Inflammatory macrophage (primary cell): ENCODE measurements at places on chromosomes 13 and 19.

- DNase-seq: no peak
These were observed 90.8 kb downstream of the IRS2 start for GRCh38 chr13:109695402-109696190.

DNA sequence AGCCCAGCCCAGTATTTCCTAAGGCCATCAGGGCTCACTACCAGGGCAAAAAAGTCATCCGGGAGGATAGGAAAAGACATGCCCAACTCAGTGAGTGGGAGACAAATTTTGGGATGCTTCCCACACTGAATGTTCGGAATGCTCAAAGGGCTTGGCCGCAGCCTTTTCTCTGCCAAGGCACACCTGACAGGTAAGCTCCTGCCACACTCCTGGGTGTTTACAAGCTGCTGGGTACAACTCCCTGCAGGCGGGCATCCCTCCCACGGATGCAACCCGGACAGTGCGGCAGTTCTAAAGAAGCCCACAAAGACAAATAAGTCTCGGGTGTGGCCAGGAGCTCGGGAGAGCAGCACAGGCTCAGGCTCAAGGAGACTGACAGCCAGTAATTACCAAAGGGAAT, 28.1 kb downstream of the SLC7A1 start:
- DNase-seq: no peak

GRCh38 chr13:54879036-54879435, 1850.4 kb downstream of the OLFM4 start:
- no peak for DNase-seq

DNA sequence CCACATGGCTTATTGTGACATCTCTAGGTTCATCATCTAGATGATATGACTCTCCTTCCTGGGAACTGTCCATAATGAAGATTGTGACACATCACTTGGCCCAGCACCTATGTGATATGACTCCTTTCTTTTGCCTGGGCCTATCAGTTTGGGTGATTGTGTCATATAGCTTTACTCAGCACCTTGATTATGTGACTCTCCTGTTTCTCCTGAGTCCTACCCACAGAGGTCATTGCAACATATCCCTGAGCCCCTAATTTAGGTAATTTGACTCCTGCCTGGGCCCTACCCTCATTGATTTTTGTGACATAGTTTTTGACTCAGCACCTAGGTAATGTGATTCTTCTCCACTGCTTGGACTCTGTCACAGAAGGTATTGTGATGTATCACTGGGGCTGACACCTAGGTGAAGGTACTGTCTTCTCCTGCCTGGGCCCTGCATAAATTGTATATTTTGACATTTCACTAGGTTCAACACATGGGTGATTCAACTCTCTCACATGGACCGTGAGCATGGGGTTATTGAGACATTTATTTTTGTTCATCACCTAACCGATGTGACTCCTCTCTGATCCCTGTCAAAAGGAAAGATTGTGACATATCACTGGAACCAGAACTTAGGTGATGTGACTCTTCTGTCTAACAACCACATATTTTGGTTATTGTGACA, 26.2 kb upstream of the ZNF254 start:
- DNase-seq: no peak

DNA sequence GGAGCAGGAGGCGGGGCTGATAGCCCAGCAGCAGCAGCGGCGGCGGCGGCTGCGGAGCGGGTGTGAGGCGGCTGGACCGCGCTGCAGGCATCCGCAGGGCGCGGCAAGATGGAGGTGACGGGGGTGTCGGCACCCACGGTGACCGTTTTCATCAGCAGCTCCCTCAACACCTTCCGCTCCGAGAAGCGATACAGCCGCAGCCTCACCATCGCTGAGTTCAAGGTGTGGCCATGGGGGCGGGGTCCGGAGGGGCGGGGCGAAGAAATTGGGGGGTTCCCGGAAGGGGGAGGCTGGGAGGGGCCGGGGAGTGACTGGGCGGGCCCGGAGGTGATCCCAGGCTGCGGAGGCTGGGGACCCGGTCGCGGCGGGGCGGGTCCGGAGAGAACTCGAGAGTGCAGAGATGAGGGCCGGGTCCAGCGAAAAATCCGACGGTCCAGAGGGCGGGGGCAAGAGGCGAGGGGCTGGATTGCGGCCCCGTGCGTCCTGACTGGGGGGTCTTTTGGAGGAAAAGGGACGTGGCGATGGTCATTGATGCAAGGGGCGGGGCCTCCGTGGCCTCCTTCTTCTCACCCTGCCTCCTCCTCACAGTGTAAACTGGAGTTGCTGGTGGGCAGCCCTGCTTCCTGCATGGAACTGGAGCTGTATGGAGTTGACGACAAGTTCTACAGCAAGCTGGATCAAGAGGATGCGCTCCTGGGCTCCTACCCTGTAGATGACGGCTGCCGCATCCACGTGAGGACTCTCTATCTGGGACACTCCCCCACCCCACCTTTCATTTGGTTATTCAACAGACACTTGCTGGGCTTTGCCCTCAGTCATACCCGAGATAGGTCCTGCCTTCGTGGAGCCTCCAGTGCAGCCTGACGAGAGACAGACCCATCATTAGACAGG, at the start of gene TBCB:
Gene TBCB (plus strand): TSS at position 16 of the 891 bp plus-strand sequence. CDS start 93 bp downstream, at position 109.
- no peak for DNase-seq
